ENCODE measurements at places on chromosomes 12 and 14. TPM values are rescaled to one million over a fixed set of nuclear protein-coding genes. Genes with fewer than 3 reads are reported as not detected.

Gene POTEM
- not detected for polyA plus RNA-seq

Gene ACSM4
- polyA plus RNA-seq, result not detected

Gene MVK
- 20.7 TPM for polyA plus RNA-seq

Gene DLGAP5
- 57.3 TPM for polyA plus RNA-seq

Gene FBXO34
- 43.9 TPM for polyA plus RNA-seq

Gene IRAK3
- polyA plus RNA-seq, result 34.4 TPM

Gene ACADS
- polyA plus RNA-seq, result 14.7 TPM

Gene TUBA1B
- polyA plus RNA-seq, result 995 TPM

Gene LRFN5
- polyA plus RNA-seq, result 5.8 TPM

Gene UNC79
- polyA plus RNA-seq, result 0.58 TPM

Gene PTHLH
- polyA plus RNA-seq, result 4.3 TPM

Gene SUDS3
- 51.1 TPM for polyA plus RNA-seq

Gene CLMN
- 10.3 TPM for polyA plus RNA-seq

Gene KRT3
- polyA plus RNA-seq, result not detected

Gene KRT83
- not detected for polyA plus RNA-seq

Gene DAO
- polyA plus RNA-seq, result not detected

Gene CRIP1
- 135 TPM for polyA plus RNA-seq

Gene GNB3
- 5.4 TPM for polyA plus RNA-seq

Gene JAG2
- polyA plus RNA-seq, result 20.3 TPM

Gene PCED1B
- 1.3 TPM for polyA plus RNA-seq

Gene LRRIQ1
- polyA plus RNA-seq, result 12.1 TPM

Gene TGFB3
- polyA plus RNA-seq, result 148 TPM

Gene C3AR1
- 4.5 TPM for polyA plus RNA-seq

Gene HOXC9
- polyA plus RNA-seq, result 0.71 TPM

Gene TCL1A
- 1.2 TPM for polyA plus RNA-seq

Gene ACSS3
- polyA plus RNA-seq, result 25.2 TPM

Gene NRL
- 0.97 TPM for polyA plus RNA-seq

Gene SOAT2
- polyA plus RNA-seq, result 0.13 TPM

Gene USP44
- polyA plus RNA-seq, result 4.2 TPM

Gene TMEM63C
- polyA plus RNA-seq, result 0.65 TPM

Gene RTL1
- polyA plus RNA-seq, result 0.11 TPM

Gene PPP1R1A
- 4.2 TPM for polyA plus RNA-seq

Gene CD163L1
- polyA plus RNA-seq, result 8.4 TPM

Gene SYNE3
- polyA plus RNA-seq, result 2.8 TPM

Gene MIP
- not detected for polyA plus RNA-seq

Gene TC2N
- polyA plus RNA-seq, result 30.2 TPM

Gene AHNAK2
- 2.2 TPM for polyA plus RNA-seq

Gene TAS2R42
- polyA plus RNA-seq, result not detected

Gene CLEC2A
- not detected for polyA plus RNA-seq

Gene MARCHF9
- polyA plus RNA-seq, result 22.6 TPM

Gene TRIM9
- 1.3 TPM for polyA plus RNA-seq

Gene EML1
- 37.2 TPM for polyA plus RNA-seq

Gene LGR5
- polyA plus RNA-seq, result 3.3 TPM

Gene KRT78
- polyA plus RNA-seq, result 0.14 TPM

Gene KRT80
- 1.0 TPM for polyA plus RNA-seq

Gene TRMT5
- 23.5 TPM for polyA plus RNA-seq

Gene NDRG2
- polyA plus RNA-seq, result 152 TPM

Gene FLVCR2
- polyA plus RNA-seq, result 4.3 TPM

Gene KRT6A
- polyA plus RNA-seq, result not detected

Gene ASPG
- polyA plus RNA-seq, result 11.2 TPM

Gene CRIP2
- polyA plus RNA-seq, result 147 TPM

Gene CLEC2B
- 24.8 TPM for polyA plus RNA-seq

Gene B4GALNT1
- 1.8 TPM for polyA plus RNA-seq

Gene CCDC196
- polyA plus RNA-seq, result 0.32 TPM
